ENCODE measurements at places on chromosomes 16 and 17. TPM values are rescaled to one million over a fixed set of nuclear protein-coding genes. Genes with fewer than 3 reads are reported as not detected.

DNA sequence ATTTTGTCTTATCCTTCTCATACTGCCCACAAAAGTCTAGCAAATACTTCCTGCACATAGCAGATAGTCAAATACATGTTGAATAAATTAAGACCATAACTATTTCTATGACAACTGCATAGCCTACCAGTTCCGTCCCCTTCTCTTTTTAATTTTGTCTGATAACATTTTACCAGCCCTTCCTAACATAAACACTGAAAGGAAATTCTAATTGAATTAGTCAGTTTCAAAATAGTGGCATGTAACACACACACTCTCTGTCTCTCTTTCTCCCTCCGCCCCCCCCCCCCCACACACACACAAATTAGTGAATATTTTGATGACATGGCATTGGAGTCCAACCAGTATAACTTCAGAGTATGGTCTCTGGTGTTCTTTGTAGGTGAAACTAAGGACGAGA is 41.8 kb downstream of the TNRC6C start:
- H3K27me3 ChIP-seq, result no peaks in the 10 kb centered on the region
- peaks cover 5% of the 10 kb centered on the region for H3K4me1 ChIP-seq
- H3K27ac ChIP-seq, result no peak overlapping the region
- no peak overlapping the region for H3K4me3 ChIP-seq

- H3K36me3 ChIP-seq, result no peaks in the 10 kb centered on the region
- no peaks in the 10 kb centered on the region for H3K4me1 ChIP-seq
- H3K27me3 ChIP-seq, result no peaks in the 10 kb centered on the region
- DNase-seq, result no peak
Measured at GRCh38 chr16:49468611-49469310, 95.2 kb downstream of the C16orf78 start.

GRCh38 chr17:61463316-61464129 is 11.3 kb downstream of the TBX4 start:
- H3K36me3 ChIP-seq, result no peaks in the 10 kb centered on the region
- H3K4me3 ChIP-seq, result no peak overlapping the region
- H3K27ac ChIP-seq, result no peak overlapping the region

- no peak overlapping the region for H3K4me3 ChIP-seq
- H3K27ac ChIP-seq, result no peak overlapping the region
- H3K4me1 ChIP-seq, result no peaks in the 10 kb centered on the region
- no peak for DNase-seq
- H3K27me3 ChIP-seq, result no peaks in the 10 kb centered on the region
Measured at GRCh38 chr17:65261682-65262636, 124.8 kb downstream of the RGS9 start.

DNA sequence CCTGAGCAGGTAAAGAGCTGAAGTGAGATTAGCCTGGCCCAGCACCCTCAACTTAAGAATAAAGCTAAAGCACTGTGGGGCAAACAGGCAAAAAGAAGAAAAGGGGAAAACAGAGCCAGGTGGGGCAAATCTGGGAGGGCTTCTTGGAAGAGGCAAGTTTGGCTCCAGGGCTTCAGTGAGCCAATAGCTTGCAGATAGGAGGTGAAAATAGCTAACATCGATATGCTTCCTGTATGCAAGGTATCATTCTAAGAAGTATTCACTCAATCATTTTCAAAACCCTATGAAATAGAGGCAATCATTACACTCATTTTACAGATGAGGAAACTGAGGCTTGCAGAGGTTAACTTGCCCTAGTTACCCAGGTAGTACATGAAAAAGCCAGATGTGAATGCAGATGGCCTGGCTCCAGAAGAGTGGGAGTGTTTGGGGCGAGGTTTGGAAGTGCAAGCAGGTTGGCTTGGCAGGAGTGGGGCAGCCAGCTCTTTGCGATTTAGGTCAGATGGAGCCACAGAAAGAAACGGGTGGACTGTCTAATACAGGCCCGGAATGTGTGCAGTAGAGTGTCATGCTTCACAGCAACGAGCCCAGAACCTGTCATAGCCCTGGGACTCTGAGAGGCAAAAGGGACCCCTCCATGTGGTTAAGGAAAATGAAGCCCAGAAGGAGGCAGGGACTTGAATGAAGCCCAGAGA is 5.7 kb downstream of the WNT3 start:
- DNase-seq, result no peak
- H3K4me3 ChIP-seq, result no peak overlapping the region
- H3K36me3 ChIP-seq, result no peaks in the 10 kb centered on the region
- H3K27me3 ChIP-seq, result peaks cover 14% of the 10 kb centered on the region
- H3K4me1 ChIP-seq, result no peaks in the 10 kb centered on the region
- no peak overlapping the region for H3K27ac ChIP-seq

GRCh38 chr17:18108401-18109312 is at the start of gene MYO15A:
Gene MYO15A, plus strand, starts transcription at chr17:18108756. Its CDS starts 10,045 bp downstream, at chr17:18118801.
- no peak within 1 kb of the TSS for H3K4me3 ChIP-seq
- no peak for DNase-seq
- no peak within 1 kb of the TSS for H3K27ac ChIP-seq
- H3K36me3 ChIP-seq, result no peaks in the 10 kb centered on the region
- H3K27me3 ChIP-seq, result no peaks in the 10 kb centered on the region
- H3K4me1 ChIP-seq, result no peaks in the 10 kb centered on the region

DNA sequence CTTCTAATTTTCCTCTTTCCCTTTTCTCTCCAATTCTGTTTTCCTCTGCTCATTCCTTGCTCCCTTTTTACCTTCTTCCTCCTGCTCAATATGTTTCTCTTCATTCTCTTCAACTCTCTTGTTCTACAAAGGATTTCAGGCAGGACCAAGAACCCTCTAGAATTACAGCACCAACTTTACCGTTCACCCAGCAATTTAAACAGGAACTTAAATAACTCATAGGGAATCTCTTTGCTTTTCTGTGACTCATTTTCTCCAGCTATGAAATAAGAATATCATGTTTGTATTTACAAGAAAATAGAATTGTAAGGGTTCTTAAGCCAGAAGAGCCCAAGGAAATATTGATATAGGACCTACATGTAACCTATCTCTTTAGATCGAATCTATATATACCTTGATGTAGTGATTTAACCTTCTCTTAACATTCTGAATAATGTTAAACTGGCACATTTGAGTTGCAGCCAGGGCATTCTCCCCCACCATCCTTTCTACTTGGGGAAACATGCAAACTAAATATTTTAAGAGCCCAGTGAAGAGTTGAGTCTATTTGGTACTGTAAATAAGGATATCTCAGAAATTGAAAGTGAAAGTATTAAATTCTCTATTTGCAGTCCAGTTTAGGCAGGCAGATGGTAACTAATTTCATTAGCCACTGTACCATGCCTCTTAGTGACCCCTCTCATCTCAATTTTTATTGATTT is 137.0 kb downstream of the ANKFN1 start:
- DNase-seq, result no peak
- H3K27ac ChIP-seq, result no peak overlapping the region
- no peaks in the 10 kb centered on the region for H3K36me3 ChIP-seq
- no peaks in the 10 kb centered on the region for H3K27me3 ChIP-seq
- no peaks in the 10 kb centered on the region for H3K4me1 ChIP-seq

DNA sequence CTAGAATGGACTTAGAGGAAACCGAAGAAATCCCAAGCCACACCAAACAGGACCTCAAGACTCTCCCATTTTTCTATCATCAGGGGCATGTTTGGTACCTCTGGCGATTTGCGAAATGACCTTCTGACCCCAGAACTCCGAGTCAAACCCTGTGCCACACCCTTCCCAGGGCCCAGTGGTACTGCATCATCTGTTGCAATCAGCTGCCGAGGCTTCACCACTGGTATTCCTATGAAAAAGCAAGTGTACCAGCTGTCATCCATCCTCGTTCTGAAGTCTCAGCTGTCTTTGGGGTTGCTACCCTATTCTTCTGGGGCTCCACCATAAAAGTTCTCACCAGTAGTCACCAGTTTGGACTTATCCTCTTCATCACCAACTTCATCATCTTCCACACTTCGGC is 2.3 kb upstream of the RSKR start:
- H3K27ac ChIP-seq, result no peak overlapping the region
- H3K27me3 ChIP-seq, result no peaks in the 10 kb centered on the region
- H3K4me3 ChIP-seq, result no peak overlapping the region
- H3K4me1 ChIP-seq, result no peaks in the 10 kb centered on the region

DNA sequence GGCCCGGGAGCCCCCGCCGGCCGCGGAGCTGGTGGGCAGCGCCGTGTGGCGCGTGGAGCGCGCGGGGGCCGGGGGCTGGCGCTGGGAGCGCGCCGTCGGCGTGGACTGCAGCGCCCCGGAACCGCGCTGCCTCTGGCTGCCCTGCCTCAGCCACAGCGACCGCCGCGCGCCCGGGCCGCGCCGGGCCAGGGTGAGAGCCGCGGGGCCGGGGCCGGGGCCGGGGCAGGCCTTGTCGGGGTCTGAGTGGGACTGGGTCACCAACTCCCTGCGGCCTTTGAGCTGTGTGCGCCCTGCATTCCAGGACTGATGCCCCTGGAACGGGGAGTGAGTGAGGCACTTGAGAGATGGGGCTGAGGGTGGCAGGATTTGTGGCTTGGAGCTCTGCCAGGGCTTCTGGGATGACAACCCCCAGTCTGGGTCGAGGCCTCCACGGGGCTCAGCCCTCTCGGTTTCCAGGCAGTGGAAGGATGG is 25.7 kb downstream of the ARHGAP23 start:
- DNase-seq, result peak; percentile 93
- peak overlapping the region; percentile 91 for H3K27ac ChIP-seq
- no peaks in the 10 kb centered on the region for H3K27me3 ChIP-seq
- peaks cover 68% of the 10 kb centered on the region for H3K4me1 ChIP-seq
- H3K36me3 ChIP-seq, result peaks cover under 1% of the 10 kb centered on the region

GRCh38 chr16:53282975-53283946 is 151.0 kb upstream of the RBL2 start:
- peaks cover 66% of the 10 kb centered on the region for H3K36me3 ChIP-seq
- H3K4me1 ChIP-seq, result no peaks in the 10 kb centered on the region
- no peak overlapping the region for H3K27ac ChIP-seq
- DNase-seq, result no peak

GRCh38 chr17:56085576-56086267 is 67.6 kb upstream of the ANKFN1 start:
- DNase-seq, result peak; percentile 33
- H3K4me3 ChIP-seq, result no peak overlapping the region
- H3K27ac ChIP-seq, result no peak overlapping the region
- H3K27me3 ChIP-seq, result no peaks in the 10 kb centered on the region
- H3K36me3 ChIP-seq, result no peaks in the 10 kb centered on the region

Gene UNC13D
- total RNA-seq, result 1.4 TPM
